ENCODE measurements at places on chromosomes 5 and 9.
A peak's percentile ranks its signal among the peaks of the same experiment; 100 is the strongest.

DNA sequence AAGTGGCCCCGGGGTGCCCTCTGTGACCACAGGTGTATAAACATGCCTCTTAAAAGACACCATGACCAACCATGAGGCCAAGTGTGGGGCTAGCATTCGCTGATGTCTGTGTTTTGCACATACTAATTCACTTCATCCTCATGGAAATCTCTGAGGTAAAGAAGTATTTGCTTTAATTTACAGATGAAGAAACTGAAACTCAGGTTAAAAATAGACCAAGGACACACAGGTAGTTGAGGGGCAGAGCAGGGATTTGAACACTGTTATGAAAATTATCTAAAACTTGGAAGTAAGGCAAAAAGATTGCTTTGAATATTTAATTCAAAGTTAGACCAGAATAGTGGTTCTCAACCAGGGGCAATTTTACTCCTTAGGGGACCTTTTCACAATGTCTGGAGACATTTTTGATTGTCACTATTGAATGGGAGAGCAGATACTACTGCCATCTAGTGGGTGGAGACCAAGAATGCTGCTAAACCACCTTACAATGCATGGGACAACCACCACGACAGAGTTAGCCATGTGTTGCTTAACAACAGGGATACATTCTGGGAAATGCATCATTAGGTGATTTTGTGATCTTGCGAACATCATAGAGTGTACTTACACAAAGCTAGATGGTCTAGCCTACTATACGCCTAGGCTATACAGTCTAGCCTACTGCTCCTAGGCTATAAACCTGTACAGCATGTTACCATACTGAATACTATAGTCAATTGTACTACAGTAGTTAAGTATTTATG is 8.0 kb upstream of the FXN start:
- peak; percentile 20 for DNase-seq

- DNase-seq, result no peak
Measured at GRCh38 chr5:39387293-39387692, 23.0 kb upstream of the C9 start.

- DNase-seq, result no peak
Measured at GRCh38 chr9:105662184-105663104, at the start of gene TAL2. TAL2 (plus strand) TSS chr9:105662457; CDS start chr9:105662497, 40 bp downstream.

- DNase-seq, result no peak
Measured at GRCh38 chr5:125554355-125554754, 807.9 kb upstream of the ZNF608 start.

DNA sequence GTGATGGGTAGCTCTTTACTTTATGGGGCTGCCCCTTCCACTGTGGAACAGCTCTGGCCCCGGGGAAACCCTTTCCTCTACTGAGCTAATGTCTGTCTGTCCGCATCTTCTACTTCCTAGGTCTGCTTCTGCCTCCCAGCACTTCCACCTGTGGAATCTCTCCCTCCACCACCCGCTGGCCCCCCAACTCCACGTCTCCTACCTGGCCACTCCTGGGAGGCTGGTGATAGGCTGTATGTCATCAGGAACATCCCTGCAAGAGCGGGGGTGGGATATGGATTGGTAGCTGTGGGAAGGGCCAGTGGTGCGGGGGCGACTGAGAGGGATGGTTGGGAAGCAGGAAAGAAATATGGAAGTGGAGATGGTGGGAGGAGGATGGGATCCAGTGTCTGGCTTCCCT is 9.2 kb downstream of the ALAD start:
- DNase-seq, result no peak

GRCh38 chr5:82374637-82375036 is 96.5 kb upstream of the RPS23 start:
- no peak for DNase-seq

GRCh38 chr9:135281791-135282737 is 194.6 kb downstream of the OLFM1 start:
- DNase-seq, result peak; percentile 4

DNA sequence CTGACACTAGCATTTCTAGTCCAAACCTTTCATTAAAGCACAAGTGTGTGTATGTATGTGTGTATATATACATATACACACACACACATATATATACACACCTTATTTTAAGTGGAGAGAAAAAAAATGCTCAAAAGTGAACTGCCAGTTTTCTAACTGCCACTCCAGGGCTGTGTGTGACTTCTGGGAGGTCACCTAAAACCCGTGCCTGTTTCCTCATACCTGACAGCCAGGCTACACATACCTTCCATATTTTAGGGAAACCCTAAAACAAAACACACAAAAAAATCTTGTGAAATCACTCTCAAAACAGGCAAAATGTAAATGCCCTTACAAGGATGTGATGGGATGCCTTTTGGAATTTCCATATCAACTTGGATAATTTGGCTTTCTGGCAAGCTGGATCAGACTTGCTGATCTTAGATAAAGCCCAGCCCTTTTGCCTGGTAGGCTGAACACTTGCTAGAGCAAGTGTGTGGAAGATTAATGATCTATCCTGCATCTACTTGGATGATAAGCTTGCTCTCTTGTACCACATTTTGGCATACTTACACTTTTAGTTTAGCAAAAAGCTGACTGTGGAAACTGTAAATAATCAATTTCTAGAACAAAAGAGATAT is 127.8 kb downstream of the GNAQ start:
- DNase-seq, result peak; percentile 85

GRCh38 chr5:2299388-2300220 is 416.9 kb upstream of the IRX4 start:
- no peak for DNase-seq

DNA sequence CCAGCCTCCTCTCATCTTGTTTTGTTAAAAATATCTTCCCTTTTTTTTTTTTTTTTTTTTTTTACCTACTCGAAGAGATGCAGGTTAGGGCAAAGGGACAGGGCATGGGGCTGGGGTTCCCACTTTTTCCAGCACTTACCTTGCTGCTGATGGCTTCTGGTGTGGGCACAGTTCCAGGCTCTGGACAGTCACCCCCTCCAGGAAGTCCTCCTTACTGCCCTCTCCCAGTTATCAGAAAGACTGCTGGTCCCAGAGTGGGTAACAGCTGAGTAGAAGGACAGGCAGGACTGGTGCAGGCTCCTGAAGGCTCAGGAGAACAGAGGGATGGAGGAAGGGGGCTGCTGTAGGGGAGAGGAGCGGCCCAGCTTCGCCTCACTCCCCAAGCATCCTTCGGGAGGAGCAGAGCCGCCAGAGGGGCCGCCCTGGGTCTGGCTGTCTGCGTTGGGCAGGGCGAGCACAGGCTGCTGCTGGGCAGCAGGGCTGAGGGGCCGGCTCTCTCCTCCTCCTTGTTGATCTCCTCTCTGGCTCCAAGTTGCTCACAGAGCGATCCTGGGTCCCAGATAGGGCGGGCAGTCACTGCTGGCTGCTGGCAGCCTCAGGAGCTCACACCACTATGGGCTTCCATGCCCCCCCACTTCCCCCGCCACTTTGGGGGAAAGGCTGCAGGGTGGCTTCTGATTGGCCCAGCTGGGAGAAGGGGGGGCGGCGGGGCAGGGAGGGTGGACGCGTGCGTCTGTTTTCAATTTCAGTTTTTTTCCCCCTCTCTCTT is at the start of gene PDGFRB:
TSS of gene PDGFRB (minus strand) at position 588 of the 769 bp plus-strand sequence. CDS start 18,798 bp downstream, outside the sequence.
- DNase-seq, result peak; percentile 94

All from fibroblast of lung (primary cell).